Keratinocyte (primary cell): ENCODE measurements at places on chromosomes 5 and 9.

DNA sequence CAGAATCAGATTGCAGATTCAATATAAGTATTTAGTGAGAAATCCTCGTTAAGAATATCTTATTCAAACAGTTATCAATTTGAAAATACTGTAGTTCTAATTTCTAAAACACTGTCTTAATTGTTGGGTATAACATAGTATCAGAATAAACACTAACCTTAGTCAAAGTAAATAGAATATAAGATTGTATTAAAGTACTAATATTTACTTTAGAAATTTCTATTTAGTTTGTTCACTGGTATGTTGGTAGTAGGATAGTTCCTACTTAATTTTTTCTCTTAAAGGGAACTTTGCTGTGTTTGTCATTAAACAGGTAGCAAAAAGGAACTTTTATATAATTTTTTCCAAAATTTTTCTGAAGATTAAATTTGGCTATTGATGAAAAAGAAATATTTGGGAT is 42.3 kb downstream of the FAM174A start:
- no peak for DNase-seq

DNA sequence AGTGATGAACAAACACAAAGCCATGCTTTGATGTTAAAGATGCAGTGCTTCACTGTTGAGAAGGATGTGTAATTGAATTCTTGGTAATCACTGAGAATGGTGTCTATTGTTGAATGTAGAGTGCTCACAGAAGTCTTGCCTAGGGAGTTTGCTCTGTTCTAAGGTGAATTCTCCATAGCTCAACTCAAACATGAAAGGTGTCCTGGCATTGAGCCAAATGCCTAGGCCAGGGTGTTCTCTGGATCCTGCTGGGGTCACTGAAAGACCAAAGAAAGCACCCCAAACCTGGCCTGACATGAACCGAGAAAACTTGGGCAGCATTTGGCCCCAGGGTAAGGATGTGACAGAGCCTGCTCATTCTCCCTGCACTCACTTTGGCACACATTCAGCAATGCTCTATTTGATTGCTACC is 217.3 kb downstream of the ARL15 start:
- peak; percentile 32 for DNase-seq

DNA sequence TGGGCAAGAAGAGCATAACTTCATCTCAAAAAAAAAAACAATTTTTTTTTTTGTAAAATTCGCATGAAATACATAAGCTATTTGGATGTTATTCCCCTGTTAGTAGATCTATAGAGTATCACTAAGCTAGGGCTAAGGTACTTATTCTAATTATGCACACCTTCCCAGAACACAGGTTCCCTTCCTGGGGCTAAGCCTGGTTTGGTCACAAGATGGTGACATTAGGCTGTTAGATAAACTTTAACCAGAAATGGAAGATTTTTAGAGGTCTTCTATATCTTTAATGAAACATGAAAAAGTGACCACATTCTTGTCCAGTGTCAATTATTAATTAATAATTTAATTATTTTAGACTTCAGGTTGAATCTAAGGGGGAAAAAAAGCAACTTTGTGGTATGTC is 433.5 kb downstream of the CDH18 start:
- no peak for DNase-seq

- no peak for DNase-seq
Observed at GRCh38 chr5:124941051-124942049, 194.9 kb upstream of the ZNF608 start.

- no peak for DNase-seq
Observed at GRCh38 chr5:39014561-39014960, 59.6 kb downstream of the RICTOR start.

- no peak for DNase-seq
Observed at GRCh38 chr5:109644829-109645228, 44.9 kb upstream of the MAN2A1 start.

DNA sequence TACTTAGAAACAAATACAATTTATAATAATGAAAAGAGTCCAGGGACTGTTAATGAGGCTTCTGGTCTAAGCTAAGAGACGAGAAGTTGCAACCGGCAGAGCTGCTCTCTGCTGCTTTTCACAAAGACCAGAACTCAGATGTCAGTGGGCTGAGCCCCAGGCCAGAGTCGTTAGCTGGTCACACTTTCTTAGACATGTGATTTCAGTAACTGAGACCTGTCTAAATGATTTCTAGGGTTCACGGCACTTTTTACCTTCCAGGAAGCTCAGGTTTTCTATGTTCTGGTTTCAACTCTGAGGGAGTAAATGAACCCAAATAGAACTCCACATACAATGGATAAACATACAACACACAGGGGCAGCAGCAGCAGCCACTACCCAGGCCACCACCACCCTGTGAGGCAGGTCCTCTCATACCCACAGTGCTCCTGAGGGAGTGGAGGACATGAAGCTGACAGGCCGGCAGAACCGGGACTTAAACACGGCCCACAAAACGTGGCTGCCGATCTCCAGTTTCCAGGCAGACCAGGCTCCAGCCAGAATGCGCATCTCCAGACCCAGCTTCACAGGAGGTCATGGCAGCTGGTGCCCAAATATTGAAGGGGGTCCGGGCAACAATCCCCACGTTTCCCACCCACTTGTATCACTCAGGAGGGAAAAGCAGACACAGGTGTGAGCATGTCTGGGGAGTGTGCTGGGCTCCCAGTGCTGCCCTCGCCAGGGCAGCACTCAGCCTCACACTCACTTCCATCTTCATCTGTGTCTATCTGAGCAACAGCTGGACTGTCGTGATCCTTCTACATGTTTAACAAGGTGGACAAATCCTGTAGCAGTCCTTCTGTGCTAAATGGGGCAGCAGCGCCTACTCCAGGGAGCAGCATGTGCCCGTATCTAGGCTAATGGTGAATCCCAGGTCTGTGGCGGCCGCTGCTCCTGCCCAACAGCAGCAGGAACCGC is 38.8 kb downstream of the IARS1 start:
- no peak for DNase-seq

- no peak for DNase-seq
Observed at GRCh38 chr5:107744418-107745330, 73.9 kb upstream of the EFNA5 start.

GRCh38 chr9:132082188-132082587 is 2.5 kb upstream of the MED27 start:
- no peak for DNase-seq

DNA sequence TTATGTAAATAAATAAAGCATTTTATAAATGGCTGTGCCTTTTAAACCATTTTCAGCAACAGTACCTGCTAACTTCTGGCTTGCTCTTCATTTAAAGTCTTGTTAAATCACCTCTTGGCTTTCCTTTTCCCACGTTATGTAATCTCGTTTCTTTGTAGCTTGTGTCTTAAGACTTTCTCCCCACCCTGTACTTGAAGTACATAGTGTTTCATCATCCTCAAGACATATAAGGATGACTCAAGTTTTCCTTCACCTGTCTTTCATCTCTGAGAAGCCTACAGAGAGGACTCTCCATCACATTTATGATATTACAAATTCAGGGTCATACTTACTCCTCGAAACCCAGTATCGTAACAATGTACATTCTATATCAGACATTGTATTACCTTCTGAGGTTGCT is 33.9 kb downstream of the PRELID2 start:
- peak; percentile 11 for DNase-seq

- no peak for DNase-seq
Observed at GRCh38 chr9:110087605-110088004, 120.4 kb downstream of the C9orf152 start.

DNA sequence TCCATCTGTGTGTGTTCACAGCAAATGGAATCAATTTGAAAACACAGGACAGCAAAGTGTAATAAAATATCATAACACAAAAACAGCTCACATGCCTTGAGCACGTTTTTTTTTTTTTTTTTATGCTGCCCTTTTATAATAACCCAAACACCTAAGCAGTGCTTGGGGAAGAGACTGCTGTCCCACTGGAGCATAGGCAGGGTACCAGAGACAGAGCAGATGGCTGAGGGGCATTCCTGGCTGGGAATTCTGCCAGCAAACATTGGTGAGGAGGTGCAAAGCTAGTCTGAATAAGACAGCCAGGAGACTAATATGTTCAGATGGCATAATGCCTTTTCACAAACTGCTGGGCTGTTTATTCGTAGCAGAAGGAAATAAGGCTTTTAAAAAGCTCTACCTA is 58.1 kb upstream of the SV2C start:
- no peak for DNase-seq

DNA sequence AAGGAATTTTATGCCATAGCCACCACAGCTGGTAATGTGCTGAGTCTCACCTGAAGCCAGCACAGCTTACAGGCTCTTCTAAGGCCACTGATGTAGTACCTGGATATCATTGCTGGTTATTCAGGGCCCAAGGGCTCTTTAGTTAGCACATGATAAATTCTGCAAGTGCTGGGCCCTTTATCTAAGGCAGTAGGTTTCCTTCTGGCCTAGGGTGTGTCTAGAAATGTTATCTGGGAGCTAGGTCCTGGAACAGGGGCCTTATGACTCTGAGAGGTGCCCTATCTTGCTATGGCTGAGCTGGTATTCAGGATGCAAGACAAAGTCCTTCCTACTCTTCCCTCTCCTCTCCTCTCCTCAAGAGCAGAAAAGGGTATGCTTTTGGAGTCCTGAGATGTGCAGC is 1424.5 kb upstream of the NUDT12 start:
- DNase-seq: no peak

- DNase-seq: no peak
Observed at GRCh38 chr5:157902449-157903116, 43.6 kb upstream of the CLINT1 start.

DNA sequence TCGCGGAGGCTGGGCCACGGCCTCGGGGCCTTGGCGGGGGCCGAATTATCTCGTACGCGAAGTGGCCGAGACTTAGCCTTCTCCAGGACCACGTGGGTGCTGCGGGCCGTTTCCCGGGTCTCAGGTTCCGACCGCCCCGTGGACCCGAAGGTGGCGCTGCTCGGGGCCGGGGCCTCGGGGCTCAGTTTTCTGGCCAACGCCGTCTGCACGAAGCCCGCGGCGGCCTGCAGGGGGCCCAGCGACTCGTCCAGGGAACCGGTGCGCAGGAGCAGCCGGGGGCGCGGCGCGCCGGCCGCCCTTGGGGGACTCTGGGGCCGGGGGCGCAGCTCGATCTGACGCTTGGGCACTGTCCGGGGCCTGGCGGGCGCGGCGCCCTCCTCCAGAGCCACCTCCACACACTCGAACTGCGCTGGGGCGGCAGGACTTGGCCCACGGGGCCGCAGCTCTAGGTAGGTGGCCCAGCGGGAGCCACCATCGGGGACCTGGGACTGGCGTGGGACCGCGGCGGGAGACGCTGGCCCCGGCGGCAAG is 716 bp downstream of the PROB1 start:
- DNase-seq: no peak

DNA sequence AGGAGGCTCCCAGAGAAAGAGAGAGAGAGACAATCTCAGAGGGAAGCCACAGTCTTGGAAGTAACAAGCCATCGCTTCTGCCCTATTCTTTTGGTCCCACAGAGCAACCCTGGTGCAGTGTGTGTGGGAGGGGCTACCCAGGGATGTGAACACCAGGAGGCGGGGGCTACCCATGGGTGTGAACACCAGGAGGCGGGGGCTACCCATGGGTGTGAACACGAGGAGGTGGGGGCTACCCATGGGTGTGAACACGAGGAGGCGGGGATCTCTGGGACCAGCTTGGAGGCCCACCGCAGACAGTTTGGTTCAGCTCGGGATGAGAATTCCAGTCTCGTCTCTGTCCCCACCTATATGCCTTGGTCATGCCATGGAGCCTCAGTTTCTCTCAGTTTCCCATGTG is 44.9 kb downstream of the HMCN2 start:
- no peak for DNase-seq

- no peak for DNase-seq
Observed at GRCh38 chr5:142600611-142601358, 85.1 kb downstream of the FGF1 start.

- DNase-seq: no peak
Observed at GRCh38 chr5:112201141-112201540, 217.9 kb downstream of the EPB41L4A start.

DNA sequence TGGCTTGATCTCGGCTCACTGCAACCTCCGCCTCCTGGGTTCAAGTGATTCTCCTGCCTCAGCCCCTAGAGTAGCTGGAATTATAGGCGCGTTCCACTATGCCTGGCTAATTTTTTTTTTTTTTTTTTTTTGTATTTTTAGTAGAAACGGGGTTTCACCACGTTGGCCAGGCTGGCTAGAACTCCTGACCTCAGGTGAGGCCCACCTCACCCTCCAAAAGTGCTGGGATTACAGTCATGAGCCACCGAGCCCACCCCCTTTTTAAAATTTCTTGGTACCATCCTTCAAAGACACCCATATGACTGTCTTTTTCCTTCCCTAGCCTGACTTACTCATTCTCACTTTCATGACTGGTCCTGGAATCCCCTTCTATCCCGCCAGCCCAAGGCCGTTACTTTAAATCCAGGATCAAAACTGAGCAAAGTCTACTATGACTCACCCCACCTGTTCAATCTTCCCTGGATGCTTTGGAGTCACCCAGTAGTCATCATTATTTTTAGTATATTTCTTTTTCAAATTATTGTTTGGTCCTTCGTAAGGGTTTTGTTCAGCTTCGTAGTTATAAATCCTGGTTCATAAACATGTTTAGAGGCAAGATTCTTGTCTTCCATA is 1.2 kb upstream of the TBCA start:
- peak; percentile 21 for DNase-seq

DNA sequence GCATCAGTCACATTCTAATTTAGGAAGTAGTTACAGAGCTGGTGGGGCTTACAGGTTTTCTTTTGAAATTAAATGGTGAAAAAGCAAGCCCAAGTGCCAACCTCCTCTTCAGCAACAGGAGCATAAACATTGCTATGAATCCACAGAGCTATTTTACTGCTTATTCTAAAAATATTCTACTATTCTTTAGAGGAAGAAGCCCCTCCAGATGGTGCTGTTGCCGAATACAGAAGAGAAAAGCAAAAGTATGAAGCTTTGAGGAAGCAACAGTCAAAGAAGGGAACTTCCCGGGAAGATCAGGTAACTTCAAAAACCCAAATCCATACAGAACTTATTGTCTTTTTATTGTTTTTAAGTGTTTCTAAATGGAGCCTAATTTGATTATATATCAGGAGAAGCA is 202.8 kb downstream of the CWC27 start:
- no peak for DNase-seq

DNA sequence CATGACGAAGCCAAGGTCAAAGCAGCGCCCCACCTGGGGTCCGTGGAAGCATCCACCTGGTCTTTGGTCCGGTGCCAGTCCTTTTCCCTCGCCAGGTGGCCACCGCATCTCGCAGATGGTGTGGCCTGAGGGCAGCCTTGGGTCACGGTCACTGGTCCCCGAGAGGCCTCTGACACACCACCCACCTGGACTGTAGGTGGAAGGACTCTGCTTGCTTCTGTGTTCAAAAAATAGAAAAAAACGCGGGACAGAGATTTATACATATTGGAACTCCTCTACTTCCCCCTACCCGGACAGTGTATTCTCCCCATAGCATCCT is 466 bp upstream of the TTC39B start:
- no peak for DNase-seq

DNA sequence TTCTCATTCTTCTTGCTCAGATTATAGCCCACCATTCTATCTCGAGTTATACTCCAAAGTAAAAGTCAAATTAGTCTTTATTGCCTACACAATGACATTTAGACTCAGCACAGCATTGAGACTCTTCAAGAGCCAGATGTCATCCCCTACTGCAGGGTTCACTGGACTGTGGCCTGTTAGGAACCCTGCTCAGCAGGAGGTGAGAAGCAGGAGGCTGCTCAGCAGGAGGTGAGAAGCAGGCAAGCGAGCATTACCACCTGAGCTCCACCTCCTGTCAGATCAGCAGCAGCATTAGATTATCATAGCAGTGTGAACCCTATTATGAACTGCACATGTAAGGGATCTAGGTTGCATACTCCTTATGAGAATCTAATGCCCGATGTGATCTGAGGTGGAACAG is 12.7 kb upstream of the LIFR start:
- no peak for DNase-seq

GRCh38 chr9:124758061-124758460 is 13.1 kb downstream of the NR6A1 start:
- DNase-seq: no peak
